Cardiac muscle cell (in vitro differentiated cells and primary cell): ENCODE measurements at places on chromosomes 3 and 15. TPM values are rescaled to one million over a fixed set of nuclear protein-coding genes. Genes with fewer than 3 reads are reported as not detected.

GRCh38 chr3:41893977-41894376, 67.9 kb downstream of the ULK4 start:
- no peaks in the 10 kb centered on the region for H3K4me1 ChIP-seq
- DNase-seq, result peak; percentile 76
- no peak overlapping the region for H3K27ac ChIP-seq
- no peaks in the 10 kb centered on the region for H3K27me3 ChIP-seq
- H3K4me3 ChIP-seq, result no peak overlapping the region
- no peaks in the 10 kb centered on the region for H3K36me3 ChIP-seq

GRCh38 chr15:99141943-99142342, 37.1 kb downstream of the SYNM start:
- H3K27ac ChIP-seq, result no peak overlapping the region
- no peaks in the 10 kb centered on the region for H3K27me3 ChIP-seq
- H3K36me3 ChIP-seq, result no peaks in the 10 kb centered on the region
- DNase-seq, result no peak
- H3K4me3 ChIP-seq, result no peak overlapping the region

DNA sequence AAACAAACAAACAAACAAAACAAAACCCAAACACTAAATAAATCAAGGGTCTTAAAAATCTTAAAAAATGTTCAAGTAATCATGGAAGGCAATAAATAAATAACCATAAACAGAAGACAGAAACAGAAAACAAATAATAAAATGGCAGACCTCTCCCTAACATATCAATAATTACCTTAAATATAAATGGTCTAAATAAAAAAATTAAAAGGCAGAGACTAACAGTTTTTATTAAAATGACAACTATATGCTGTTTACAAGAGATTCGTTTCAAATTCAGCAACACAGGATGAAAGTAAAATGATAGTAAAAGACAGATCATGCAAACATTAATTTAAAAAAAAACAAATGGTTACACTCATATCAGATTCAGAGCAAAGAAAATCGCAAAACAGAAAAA, 91.1 kb downstream of the UBE3A start:
- H3K4me1 ChIP-seq, result no peaks in the 10 kb centered on the region
- no peaks in the 10 kb centered on the region for H3K27me3 ChIP-seq
- H3K4me3 ChIP-seq, result no peak overlapping the region
- H3K27ac ChIP-seq, result no peak overlapping the region
- peaks cover 6% of the 10 kb centered on the region for H3K36me3 ChIP-seq
- DNase-seq, result no peak

DNA sequence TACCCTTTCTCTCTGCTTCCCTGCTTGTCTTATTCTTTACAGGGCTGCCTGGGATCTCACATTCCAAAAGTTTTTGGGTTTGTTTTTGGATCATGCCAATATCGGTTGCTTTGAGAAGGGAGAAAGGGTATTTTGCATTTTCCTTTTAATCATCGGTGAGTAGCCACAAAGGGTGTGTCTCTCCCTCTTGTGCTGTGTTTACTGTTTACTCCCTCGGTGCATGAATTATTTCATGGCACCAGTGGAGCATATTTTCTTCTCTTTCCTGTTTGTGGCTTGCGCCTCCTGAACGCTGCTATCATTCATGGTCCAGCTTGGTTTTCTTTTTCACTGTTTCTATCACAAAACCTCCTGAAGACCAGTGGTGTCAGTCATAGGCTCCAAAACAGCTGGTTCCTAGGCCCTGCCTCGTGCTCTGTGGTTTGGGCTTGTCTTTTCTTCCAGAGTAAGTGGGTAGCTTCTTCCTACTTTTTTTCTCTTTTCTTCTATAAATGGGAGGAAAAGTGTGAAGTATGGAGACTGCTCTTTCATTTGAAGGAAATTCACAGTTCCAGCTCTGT, 54.9 kb downstream of the IGF1R start:
- H3K27ac ChIP-seq, result no peak overlapping the region
- no peaks in the 10 kb centered on the region for H3K36me3 ChIP-seq
- H3K27me3 ChIP-seq, result no peaks in the 10 kb centered on the region
- no peak for DNase-seq
- H3K4me1 ChIP-seq, result peaks cover 40% of the 10 kb centered on the region
- H3K4me3 ChIP-seq, result no peak overlapping the region

- no peaks in the 10 kb centered on the region for H3K4me1 ChIP-seq
- no peaks in the 10 kb centered on the region for H3K36me3 ChIP-seq
- no peak overlapping the region for H3K27ac ChIP-seq
- H3K27me3 ChIP-seq, result no peaks in the 10 kb centered on the region
Observed at GRCh38 chr15:74317820-74318375, 49.5 kb downstream of the CYP11A1 start.

- peaks cover under 1% of the 10 kb centered on the region for H3K4me1 ChIP-seq
- no peaks in the 10 kb centered on the region for H3K36me3 ChIP-seq
- DNase-seq, result peak; percentile 71
- H3K27ac ChIP-seq, result no peak overlapping the region
- no peaks in the 10 kb centered on the region for H3K27me3 ChIP-seq
- no peak overlapping the region for H3K4me3 ChIP-seq
Observed at GRCh38 chr3:107604057-107604822, 81.5 kb downstream of the BBX start.

DNA sequence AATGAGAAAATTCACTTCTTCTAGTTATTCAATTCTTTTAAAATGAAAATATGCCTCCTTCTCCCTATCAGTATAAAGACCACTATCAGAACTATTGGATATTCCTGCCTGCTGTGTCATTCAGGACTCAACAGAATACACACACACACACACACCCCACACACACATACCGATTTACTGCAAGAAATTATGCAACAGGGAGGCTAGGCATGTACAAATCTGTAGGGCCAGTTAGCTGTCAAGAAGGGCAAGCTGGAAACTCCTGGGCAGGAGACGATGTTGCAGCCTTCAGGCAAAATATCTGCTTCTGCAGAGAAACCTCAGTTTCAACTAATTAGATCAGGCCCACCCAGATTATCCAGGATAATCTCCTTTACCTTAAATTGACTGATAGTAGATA, 13.9 kb upstream of the RYR3 start:
- H3K27me3 ChIP-seq, result no peaks in the 10 kb centered on the region
- no peaks in the 10 kb centered on the region for H3K36me3 ChIP-seq
- H3K27ac ChIP-seq, result no peak overlapping the region
- H3K4me3 ChIP-seq, result no peak overlapping the region
- H3K4me1 ChIP-seq, result no peaks in the 10 kb centered on the region

GRCh38 chr3:152268555-152269055, at the start of gene MBNL1:
TSS of gene MBNL1 (plus strand) at chr3:152268929. CDS start at chr3:152300194, 31,265 bp downstream.
- H3K27me3 ChIP-seq, result peaks cover 36% of the 10 kb centered on the region
- H3K27ac ChIP-seq, result peak within 1 kb of the TSS; percentile 96
- DNase-seq, result peak; percentile 87
- H3K4me3 ChIP-seq, result peak within 1 kb of the TSS; percentile 79
- no peaks in the 10 kb centered on the region for H3K36me3 ChIP-seq

GRCh38 chr3:16146015-16146730, 28.3 kb upstream of the GALNT15 start:
- no peak for DNase-seq
- H3K27me3 ChIP-seq, result no peaks in the 10 kb centered on the region
- no peak overlapping the region for H3K27ac ChIP-seq
- H3K4me1 ChIP-seq, result no peaks in the 10 kb centered on the region

GRCh38 chr3:167691366-167691765, 37.6 kb upstream of the WDR49 start:
- no peaks in the 10 kb centered on the region for H3K27me3 ChIP-seq
- H3K36me3 ChIP-seq, result peaks cover 12% of the 10 kb centered on the region
- no peaks in the 10 kb centered on the region for H3K4me1 ChIP-seq
- H3K27ac ChIP-seq, result no peak overlapping the region
- H3K4me3 ChIP-seq, result no peak overlapping the region

DNA sequence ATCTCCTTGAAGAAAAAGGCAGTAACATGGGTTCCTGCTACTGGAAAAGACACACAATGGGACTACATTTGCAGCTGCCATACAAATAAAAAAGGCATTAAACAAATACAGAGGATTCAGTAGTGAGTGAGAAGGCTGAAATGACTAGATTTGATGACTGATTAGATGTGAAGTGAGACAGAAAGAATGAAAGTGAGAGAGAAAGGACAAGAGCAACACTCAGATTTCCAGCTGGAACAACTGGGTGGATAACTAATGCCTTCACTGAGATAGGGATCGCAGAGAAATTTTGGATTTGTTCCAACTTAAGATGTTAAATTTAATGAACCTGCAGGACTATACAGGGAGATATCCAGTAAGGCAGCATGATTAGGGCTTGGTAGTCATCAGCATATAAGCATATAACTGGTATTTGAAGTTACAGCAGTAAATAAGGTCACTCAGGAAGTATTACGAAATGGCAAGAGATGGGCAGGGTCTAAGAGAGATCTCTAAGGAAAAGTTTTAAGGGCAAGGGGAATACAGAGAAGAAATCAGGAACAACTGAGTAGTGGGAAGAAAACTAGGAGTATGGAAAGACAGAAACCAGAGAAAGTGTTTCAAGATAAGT, 8.2 kb downstream of the OSBPL11 start:
- H3K27me3 ChIP-seq, result no peaks in the 10 kb centered on the region
- no peak overlapping the region for H3K4me3 ChIP-seq
- no peak overlapping the region for H3K27ac ChIP-seq
- H3K36me3 ChIP-seq, result no peaks in the 10 kb centered on the region
- DNase-seq, result peak; percentile 44
- peaks cover 21% of the 10 kb centered on the region for H3K4me1 ChIP-seq

DNA sequence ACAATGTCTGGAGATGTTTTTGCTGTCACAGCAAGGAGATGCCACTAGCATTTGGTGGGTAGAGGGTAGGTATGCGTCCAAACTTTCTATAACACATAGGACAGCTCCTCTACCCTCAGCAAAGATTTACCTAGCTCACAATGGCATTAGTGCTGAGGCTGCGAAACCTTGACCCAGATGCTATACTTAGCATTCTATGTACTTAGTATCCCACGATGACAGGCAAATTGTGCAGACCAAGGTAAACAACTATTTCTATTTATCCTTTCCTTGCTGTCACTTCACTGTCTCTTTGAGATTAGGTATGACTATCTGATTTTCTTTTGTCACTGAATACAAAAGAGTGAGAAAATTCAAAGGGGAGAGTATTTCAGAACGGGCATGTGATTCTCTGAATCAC, 265.2 kb upstream of the ZNF385D start:
- no peak for DNase-seq
- H3K4me1 ChIP-seq, result no peaks in the 10 kb centered on the region
- H3K27ac ChIP-seq, result no peak overlapping the region
- H3K27me3 ChIP-seq, result no peaks in the 10 kb centered on the region

GRCh38 chr15:65618560-65619109, 3.1 kb upstream of the SLC24A1 start:
- H3K4me1 ChIP-seq, result no peaks in the 10 kb centered on the region
- H3K27ac ChIP-seq, result no peak overlapping the region
- H3K27me3 ChIP-seq, result no peaks in the 10 kb centered on the region
- DNase-seq, result no peak
- H3K36me3 ChIP-seq, result no peaks in the 10 kb centered on the region

- H3K36me3 ChIP-seq, result no peaks in the 10 kb centered on the region
- no peaks in the 10 kb centered on the region for H3K4me1 ChIP-seq
- DNase-seq, result peak; percentile 69
- H3K4me3 ChIP-seq, result no peak overlapping the region
- no peak overlapping the region for H3K27ac ChIP-seq
Observed at GRCh38 chr15:48533982-48534381, 111.5 kb downstream of the FBN1 start.

- no peaks in the 10 kb centered on the region for H3K36me3 ChIP-seq
- H3K27ac ChIP-seq, result no peak overlapping the region
- no peak overlapping the region for H3K4me3 ChIP-seq
- H3K27me3 ChIP-seq, result no peaks in the 10 kb centered on the region
Observed at GRCh38 chr3:44915702-44916438, 41.5 kb downstream of the TGM4 start.

DNA sequence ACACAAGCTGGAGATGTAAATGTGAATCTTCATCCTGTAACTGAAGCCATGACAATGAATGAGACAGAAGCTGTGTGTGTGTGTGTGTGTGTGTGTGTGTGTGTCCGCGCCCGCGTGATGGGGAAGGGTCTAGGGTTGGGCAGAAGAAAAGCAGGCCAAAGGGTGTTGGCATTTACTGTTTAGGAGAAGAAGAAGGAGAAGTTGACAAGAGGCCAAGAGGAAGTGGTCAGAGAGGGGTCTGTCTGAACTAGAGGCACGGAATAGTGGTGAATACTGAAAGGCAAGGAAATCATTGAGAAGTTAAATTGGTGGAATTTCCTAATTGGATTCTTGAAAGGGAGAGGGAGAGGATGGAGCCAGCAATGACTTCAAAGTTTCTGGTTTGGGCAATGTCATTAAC, 5.6 kb upstream of the NCEH1 start:
- H3K27ac ChIP-seq, result no peak overlapping the region
- no peak for DNase-seq
- no peaks in the 10 kb centered on the region for H3K36me3 ChIP-seq
- H3K4me1 ChIP-seq, result no peaks in the 10 kb centered on the region

DNA sequence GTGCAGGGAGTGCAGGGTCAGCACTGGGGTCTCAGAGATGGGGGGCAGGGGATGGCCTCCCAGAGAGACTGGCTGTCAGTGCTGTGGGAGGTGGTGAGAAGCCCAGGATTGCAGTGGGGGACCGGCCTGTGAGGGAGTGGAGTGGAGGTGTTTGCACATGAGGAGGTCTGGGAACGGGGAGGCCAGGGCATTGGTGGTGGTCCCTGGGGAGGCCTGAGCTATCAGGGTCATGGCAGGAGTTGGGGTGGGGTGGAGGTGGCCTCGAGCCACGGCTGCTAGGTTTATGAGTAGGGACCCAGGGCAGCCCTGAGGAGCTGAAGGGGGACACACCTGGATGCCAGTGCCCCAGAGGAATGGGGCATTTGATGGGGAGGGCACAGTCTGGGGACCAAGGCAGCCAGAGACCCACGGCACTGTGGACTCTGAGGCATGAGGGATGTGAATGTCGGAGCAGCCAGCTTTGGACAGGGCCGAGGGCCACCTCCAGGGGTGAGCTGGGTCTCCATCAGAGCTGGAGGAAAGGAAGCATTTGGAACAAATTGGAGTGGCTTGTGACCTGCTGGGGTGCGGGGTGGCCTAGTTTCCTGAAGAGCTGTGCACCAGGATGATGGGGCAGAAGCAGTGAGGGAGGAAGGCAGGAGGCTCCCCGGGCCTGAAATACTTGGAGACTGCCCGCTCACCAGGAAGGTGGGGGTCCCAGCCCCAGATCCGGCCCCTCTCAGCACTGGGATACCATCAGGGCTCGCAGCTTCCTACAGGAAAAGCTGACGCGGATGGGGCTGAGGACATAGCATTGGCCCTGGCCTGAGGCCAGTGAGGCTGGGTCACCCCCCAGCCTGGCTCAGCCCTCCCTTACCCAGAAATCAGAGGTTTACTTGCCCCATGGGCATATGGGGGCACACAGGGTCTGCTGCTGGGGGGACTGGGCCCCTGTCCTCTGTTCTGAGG, 9.5 kb upstream of the CSPG4 start:
- H3K27me3 ChIP-seq, result no peaks in the 10 kb centered on the region
- no peaks in the 10 kb centered on the region for H3K4me1 ChIP-seq
- DNase-seq, result no peak
- no peak overlapping the region for H3K4me3 ChIP-seq

- H3K27me3 ChIP-seq, result no peaks in the 10 kb centered on the region
- H3K27ac ChIP-seq, result no peak overlapping the region
- H3K36me3 ChIP-seq, result no peaks in the 10 kb centered on the region
- H3K4me3 ChIP-seq, result no peak overlapping the region
Observed at GRCh38 chr3:46282696-46283095, 40.4 kb downstream of the CCR3 start.

The CLEC3B gene
- total RNA-seq, result 1.3 TPM in 1 of 2 replicates, not detected in the other

The EXD1 gene
- total RNA-seq, result not detected in 2 replicates

The FEM1B gene
- 45.2 and 59.7 TPM in 2 replicates for total RNA-seq

The CFAP44 gene
- 6.8 and 47.2 TPM in 2 replicates for total RNA-seq

The FOXL2 gene
- total RNA-seq, result 0.25 TPM in 1 of 2 replicates, not detected in the other

The NPAP1 gene
- total RNA-seq, result 0.21 and 0.28 TPM in 2 replicates

The RTP1 gene
- total RNA-seq, result not detected in 2 replicates

The DNASE1L3 gene
- 0.21 and 0.39 TPM in 2 replicates for total RNA-seq

The BBX gene
- 63.5 and 96.2 TPM in 2 replicates for total RNA-seq

The MPI gene
- 170 and 285 TPM in 2 replicates for total RNA-seq

The PLCH1 gene
- total RNA-seq, result 6.2 and 7.8 TPM in 2 replicates

The TM6SF1 gene
- total RNA-seq, result 0.49 and 1.3 TPM in 2 replicates
